ENCODE measurements at places on chromosomes 1 and 21.

- peak; percentile 8 for DNase-seq
These were observed 90.0 kb downstream of the GRIK1 start for GRCh38 chr21:29849735-29850176.

GRCh38 chr1:221795380-221795779, 53.5 kb upstream of the DUSP10 start:
- no peak for DNase-seq

- no peak for DNase-seq
These were observed 71.4 kb downstream of the ARHGEF16 start for GRCh38 chr1:3525551-3526482.

DNA sequence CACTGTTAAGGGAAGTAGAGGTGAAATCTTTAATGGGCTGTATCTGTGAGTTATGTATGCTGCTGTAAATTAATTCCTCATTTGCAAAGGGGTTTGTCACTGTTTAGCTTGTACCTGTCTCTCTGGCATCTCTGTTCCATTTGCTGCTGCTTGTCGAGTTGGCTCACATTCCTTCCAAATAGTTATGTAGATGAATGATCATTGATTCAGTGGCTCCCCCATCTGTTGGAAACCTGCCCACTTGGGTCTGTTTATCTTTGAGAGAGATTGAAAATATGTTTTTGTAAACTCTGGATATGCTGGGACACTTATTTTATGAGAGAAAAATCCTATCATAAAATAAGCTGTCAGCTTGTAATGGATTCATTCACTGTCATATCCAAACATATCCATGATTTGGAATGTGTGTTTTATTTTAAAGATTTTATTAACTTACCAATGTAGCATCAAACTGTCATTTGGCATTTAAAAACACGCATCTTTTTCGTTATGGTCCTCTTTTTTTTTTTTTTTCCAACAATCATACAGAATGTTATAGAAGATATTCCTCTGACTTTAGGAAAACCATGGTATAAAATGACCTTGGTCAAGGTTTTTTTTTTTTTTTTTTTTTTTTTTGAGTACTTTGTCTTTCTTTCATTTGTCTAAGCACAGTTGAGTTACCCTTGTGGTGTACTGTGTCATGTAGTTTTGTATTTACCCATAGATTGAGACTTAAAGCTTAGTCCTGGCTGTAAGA, 3.5 kb downstream of the RYR2 start:
- no peak for DNase-seq

DNA sequence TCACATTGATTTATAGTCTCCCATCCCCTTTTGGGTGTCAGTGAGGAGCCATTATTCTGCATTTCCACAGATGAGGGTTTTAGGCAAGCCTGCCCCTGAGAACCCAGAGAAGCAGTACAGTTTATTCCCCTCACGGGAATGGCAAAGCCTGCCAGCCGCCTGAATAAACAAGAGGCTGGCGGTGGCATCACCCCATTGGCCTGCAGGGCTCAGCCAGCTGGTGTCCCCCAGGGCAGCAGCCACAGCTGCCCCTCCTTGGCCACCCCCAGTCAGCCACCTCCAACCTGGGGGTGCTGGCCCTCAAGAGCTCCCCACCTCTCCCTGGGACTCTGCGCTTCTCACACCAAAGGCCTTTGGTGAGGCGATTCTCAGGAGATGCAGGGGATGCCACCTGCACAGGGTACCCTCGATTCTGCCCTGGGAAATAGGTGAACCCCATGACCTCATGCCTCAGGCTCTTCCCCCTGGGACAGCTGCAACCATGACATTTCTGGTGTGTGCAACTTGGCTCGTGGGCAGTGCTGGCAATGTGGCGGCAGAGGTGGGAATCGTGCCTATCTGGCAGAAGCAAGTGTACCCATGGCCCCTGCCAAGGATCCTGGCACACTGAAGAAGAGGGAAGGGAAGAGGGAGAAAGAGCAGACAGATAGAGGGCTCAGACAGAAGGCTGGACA, 14.0 kb downstream of the OLFML2B start:
- DNase-seq = no peak

DNA sequence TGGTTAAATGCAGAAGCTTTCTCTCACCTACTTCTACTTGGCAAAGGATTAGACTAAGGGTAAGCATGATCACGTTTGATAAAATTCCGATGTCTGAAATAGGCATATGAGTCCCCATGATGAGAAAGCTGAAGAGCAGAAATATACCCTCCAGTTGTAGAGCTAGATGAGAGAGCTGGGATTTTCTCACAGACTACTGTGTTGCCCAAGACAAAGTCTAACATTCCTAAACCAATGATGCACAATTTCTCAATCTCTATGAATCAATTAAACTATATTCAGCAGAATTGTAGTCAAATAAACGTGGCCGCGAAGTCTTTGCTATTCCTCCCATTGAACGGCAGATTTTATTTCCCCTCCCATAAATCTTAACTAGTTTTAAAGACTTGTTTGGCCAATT, 699.2 kb downstream of the KCNT2 start:
- DNase-seq = no peak

DNA sequence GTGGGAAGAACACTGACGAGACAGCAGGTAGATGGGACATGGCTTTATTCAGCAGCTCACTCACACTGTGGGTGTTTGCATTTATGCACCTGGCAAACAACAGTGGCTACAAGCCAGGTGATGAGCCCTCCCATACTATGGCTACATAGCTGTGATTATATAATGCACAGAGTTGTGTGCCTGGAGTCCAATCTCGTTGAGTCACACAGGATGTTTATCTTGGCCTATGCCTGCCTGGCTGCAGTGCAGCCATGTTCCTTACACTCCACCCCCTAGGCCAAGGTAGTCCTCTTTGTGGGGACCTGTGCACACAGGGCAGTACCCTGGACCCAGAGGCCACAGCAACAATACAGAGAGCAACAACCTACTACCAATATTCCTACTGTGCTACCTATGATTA, 1643.8 kb downstream of the MRPL39 start:
- no peak for DNase-seq

- DNase-seq = no peak
These were observed 173.9 kb downstream of the RWDD3 start for GRCh38 chr1:95407886-95408291.

- DNase-seq = no peak
These were observed 975.7 kb upstream of the ADGRL4 start for GRCh38 chr1:79982211-79982610.

DNA sequence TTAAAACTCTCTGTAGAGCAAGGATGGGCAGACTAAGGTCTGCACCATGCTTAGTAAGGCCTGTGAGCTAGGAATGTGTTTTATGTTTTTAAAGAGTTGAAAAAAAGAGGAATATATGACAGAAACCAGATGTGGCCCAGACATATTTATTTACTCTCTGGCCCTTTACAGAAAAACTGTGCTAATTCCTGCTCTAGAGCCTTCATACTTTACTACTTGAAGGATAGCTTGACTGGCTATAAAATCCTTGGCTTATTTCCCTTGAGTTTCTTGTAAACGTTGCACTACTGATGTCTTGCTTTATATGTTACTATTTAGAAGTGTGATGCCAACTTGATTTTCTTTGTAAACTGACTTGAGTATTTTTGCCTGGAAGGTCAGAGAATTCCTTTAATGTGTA, 33.5 kb downstream of the CTBS start:
- DNase-seq = no peak

- DNase-seq = no peak
These were observed 23.8 kb upstream of the SLC22A15 start for GRCh38 chr1:115952547-115952946.

- DNase-seq = no peak
These were observed 186.8 kb downstream of the APP start for GRCh38 chr21:25983745-25984144.

- DNase-seq = no peak
These were observed 17.3 kb downstream of the C8B start for GRCh38 chr1:56948403-56949023.

DNA sequence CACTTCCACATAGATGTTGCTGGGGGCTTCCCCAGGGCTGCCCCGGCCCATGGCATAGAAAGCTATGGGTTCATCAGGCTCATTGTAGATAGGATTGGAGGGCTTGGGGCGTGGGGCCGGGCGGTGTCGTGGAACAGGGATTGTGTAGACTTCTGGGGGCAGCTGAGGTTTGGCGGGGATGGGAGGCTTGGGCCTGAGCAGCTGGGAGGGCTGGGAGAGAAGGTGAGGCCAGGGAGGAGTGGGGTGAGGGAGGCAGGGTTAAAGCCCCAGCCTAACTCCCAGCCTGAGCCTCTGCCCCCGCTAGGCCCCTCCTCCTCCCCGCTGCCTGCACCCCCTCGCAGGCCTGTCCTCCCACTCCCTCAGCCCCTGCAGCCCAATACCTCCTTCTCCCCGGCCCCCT, 7.4 kb downstream of the SH2D2A start:
- DNase-seq = no peak

- DNase-seq = no peak
These were observed 50.3 kb downstream of the CASQ2 start for GRCh38 chr1:115718011-115718754.

DNA sequence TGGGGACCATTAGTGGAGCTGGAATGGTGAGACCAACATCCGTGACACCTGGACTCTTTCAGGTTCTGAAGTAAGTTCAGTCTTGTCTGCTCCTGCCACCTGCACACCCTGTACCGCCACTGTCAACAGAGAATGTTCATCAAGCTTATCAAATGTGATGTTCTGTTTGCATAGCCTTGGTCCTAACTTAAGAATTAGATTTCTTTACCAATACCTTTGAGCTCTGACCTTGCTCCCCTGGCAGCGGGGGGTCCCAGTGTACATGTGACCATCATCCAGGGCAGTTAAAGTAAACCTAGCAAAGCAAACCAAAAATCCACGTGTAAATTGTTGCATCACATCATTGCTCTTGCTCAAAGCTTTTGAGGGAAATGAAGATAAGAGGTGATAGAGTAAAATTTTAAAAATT, 14.5 kb downstream of the SLC25A33 start:
- DNase-seq = no peak

GRCh38 chr1:65147424-65148177, 402 bp upstream of the AK4 start:
- DNase-seq = no peak

GRCh38 chr1:115624859-115625258, 16.9 kb upstream of the VANGL1 start:
- DNase-seq = no peak

DNA sequence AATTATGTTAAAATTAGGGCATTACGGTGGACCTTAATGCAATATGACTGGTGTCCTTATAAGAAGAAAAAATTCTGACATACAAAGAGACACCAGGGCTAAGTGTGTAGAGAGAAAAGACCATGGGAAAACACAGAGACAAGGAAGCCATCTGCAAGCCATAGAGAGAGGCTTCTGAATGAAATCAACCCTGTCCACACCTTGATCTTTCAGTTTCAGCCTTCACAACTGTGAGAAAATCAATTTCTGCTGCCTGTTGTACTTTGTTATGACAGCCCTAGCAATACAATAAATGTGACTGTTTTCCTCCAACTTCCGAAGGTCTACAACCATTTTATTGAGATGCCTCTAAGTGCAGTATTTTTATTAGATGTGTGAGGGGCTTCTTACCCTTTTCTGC, 1407.2 kb downstream of the MRPL39 start:
- DNase-seq = peak; percentile 4

DNA sequence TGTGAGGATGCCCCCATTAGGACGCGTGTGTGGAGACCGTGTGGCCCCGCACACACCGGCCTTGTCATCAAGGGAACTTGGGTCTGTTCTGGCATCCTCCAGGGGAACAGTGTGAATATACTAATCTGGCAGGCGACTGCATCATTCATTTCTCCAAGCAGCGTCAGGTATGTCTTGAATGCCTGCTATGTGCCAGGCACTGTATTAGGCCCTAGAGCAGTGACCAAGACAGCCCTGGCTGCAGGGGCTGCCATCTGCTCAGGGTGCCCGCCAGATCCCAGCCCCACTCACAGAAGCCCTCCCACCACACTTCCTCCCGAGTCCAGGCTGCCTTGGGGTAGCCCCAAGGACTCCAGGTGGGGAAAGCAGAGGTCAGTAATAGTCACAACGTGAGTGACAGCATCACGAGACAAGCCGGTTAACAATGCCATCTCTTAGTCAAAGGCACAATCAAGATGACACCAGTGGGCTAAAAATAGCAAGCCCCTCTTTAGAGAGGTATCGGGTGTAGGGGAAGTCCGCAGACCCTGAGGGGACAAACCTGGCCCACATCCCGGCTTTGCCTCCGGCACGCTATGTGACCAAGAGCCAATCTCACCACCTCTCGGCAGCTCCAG, 7.5 kb upstream of the LAPTM5 start:
- peak; percentile 90 for DNase-seq

DNA sequence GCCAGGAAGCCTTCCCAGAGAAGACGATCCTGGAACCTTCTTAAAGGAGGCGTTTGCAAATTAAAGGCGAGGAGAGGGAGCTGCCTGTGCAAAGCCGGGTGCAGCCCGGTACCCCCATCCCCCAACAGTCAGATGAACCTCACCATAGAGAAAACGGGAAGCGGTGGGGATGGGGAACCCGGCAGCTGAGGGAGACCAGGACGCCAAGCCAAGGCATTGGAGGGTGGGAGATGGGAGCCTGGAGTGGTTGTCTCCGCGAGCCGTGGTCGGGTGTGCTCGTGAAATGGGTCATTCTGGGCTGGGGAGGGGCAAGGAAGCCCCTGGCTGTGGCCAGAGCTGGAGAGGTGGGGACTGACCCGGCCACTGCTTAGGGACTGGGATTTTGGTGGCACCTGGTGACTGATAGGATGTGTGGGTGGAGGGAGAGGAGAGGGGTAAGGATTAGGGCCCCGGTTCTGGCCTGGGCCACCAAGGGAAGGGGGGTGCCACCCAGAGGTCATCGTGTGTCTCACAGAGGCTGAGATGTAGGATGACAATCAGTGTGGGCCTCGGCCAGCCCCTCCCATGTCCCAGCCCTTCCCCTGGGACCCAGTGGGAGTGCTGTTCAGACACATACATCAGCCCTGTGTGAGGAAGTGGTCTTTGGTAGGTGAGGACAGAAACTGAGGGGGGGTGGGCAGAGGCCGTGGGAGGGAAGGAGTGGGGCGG, 676 bp upstream of the PADI2 start:
- DNase-seq = peak; percentile 42

DNA sequence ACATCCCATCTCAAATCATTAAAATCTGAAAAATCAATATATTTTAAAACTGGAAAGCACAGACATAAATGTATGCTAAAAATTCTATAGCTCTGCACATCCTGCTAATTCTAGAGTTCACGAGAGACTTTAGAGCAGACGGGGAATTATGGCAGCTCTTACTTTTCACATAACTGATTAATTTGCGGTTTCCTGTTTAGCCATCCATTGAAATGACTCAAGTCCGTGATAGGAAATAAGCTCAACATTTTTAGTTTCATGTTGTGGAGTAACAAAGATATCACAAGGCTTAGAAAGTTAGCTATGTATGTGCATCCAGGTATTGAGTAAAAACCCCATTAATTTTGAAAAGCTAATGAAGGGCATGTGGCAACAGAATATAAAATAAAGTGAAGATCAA, 123.2 kb downstream of the SMYD2 start:
- peak; percentile 12 for DNase-seq

DNA sequence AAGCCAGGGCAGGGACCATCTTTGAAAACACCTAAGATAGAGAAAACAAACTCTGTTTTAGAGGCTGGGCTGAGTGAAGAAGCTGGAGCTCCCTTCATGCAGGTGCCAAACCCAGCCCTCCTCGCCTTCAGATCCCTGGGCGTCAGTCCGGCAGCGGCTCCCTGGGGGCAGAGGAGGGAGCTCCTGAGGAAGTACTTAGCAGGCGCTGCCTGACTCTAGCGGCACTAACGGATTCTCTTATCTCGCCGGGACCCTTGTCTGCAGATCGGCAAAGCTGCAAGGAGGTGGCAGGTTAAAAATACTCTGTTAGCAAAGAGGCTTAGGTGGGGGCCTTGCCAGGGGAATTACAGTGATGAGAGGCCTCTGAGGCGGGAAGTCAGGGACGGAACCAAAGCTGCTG, 79.6 kb downstream of the PLXNA2 start:
- no peak for DNase-seq
